CMK (cell line): ENCODE measurements at places on chromosomes 5 and 9.

- peak; percentile 21 for DNase-seq
These were observed 22.9 kb upstream of the MSH3 start for GRCh38 chr5:80631278-80632259.

- no peak for DNase-seq
These were observed 108.4 kb upstream of the RPS23 start for GRCh38 chr5:82386576-82386975.

- no peak for DNase-seq
These were observed 350.4 kb downstream of the PDE4D start for GRCh38 chr5:59542851-59543820.

DNA sequence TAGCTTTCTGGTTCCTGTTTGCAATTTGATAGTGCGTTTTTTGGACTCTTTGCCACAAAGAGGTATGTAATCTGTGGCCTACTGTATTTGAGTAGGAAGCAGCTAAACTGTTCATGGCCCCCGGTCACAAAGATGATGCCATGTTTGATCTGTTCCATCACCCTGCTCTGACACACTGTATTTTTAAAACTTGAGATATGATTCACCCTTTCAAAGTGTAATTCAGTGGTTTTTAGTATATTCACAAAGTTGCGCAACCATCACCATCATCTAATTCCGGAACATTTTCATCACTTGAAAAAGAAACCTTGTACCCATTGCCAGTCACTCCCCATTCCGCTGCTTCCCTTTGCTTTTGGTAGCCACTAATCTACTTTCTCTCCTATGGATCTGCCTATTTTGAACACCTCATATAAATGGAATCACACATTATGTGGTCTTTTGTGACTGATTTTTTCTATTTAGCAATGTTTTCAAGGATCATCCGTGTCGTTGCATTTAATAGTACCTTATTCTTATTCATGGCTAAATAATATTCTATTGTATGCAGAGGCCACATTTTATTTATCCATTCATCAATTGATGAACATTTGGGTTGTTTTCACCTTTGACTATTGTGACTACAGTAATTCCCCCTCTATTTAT is 141.6 kb downstream of the NR3C1 start:
- no peak for DNase-seq

DNA sequence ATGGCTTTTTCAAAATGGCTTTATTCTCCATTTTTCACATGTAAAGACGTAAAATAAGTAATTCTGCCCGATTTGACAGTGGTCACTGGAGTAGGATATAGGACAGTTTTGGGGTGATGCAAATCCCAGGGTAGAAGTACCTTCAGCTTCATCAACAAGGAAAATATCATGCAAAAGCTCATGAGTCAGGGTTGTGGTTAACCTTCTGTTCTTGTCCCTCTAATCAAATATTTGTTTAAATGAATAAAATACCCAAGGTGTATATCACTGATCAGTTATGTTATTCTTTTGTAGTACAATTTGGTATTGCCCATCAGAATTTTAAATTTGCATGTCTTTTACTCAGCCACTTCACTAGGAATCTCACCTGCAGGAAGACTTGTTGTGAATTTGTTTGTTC is 40.0 kb downstream of the FBXL7 start:
- DNase-seq = no peak

GRCh38 chr5:38996123-38996522 is 78.1 kb downstream of the RICTOR start:
- DNase-seq = no peak

DNA sequence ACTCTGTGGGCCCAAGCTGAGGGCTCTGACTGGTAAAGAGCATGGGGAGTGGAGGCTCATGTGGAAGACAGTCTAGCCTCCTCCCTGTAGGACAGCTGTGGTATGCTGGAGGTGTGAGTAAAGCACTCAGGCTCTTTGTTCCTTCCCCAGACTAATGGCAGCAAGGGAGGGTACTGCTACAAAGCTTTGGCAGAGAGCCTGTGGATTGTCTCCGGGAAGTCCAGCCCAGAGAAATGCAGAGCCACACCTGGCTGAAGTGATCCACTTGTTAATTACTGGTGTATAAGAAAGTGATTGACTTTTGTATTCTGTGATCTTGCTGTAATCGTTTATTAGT is 161.7 kb downstream of the OXCT1 start:
- no peak for DNase-seq

DNA sequence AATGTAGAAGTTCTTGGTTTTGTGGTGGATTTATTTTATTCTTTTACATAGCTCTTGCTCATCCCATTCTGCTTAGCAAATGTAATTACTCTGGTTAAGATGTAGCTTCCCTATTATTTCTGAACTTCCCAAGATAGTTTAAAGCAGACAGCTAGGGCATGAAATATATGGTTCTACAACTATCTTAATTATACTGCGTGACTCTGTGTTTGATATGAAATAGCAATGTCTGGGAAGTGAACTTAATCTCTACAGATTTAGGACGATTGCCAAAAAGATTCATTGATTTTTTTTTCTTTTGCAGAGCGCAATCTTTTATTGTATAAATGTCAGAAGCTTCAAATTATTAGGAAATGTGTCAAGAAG is 529.3 kb upstream of the ZNF608 start:
- DNase-seq = no peak

DNA sequence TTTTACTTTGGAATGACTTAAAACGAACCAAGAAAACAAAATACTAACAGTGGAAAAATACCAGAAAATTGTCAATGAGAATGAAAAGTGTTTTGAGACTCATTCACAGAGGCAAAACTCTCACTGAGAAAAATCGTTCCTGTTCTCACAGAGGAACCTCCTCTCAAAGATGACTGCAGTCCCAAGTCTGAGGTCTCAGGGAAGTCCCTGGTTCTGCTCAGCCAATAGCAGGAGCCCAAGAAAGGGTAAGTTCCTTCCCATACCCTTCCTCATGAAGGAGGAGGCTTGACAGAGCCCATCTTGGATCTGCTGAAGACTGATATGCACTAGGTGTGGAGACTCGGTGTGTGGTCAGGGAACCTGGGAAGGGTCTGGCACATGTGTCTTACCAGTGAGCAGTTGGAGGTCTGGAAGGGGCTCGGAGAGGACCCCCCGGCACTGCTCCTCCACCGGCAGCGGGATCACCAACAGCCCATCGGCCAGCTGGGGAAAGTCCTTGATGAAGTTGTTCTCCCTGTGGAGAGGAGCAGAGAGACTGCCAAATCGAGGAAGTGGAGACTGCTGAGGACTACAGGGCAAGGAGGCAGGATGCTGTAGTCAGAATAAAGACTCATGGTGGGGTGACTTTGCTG is 46.0 kb downstream of the TRIM32 start:
- no peak for DNase-seq

DNA sequence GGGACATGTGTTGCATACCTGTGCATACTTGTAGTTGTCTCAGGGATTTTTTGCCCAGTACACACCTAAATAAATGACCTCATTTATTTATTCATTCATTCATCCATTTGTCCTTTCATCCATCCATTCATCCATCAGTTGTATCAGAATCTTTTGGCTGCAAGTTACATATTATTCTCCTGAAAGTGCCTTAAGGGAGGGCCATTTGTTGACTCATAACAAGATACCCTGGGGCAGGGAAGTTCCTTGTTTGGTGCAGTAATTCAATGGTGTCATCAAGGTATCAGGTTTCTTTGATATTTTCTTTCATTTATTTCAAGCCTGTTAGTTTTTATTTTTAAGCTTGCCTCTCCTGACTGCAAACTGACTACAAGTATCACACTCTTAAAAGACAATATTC is 597.9 kb upstream of the TLE4 start:
- DNase-seq = no peak

DNA sequence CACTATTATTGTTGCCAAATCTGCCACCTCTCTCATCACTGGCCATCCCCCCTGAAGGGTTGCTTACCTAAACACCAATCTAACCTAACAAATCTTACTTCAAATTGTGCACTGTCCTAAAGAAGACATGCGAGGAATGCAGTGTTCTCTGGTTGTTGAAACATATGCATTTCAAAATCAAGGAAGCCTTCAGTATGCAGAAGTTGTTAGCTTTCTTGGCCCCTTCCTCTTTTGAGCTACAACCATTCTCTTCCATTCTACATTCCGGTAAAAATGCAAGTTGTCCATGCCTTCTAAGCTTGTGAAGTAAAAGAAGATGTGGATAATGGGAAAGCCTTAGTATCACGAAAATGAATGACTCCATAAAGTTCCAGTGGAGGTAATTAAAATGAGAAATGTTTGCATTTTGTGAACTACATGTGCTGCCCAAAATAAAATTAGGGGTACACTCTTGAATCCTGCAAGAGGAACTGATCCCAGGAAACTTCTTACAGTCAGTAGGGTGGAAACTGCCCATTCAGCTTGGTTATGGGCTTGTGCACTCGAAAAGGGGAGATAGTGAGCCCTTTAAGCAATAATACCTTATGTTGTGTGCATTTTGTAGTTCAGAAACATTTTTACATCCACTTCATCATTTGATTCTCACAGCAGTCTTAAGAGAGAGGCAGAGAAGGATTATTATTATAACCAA is 77.6 kb upstream of the ADRB2 start:
- DNase-seq = no peak

DNA sequence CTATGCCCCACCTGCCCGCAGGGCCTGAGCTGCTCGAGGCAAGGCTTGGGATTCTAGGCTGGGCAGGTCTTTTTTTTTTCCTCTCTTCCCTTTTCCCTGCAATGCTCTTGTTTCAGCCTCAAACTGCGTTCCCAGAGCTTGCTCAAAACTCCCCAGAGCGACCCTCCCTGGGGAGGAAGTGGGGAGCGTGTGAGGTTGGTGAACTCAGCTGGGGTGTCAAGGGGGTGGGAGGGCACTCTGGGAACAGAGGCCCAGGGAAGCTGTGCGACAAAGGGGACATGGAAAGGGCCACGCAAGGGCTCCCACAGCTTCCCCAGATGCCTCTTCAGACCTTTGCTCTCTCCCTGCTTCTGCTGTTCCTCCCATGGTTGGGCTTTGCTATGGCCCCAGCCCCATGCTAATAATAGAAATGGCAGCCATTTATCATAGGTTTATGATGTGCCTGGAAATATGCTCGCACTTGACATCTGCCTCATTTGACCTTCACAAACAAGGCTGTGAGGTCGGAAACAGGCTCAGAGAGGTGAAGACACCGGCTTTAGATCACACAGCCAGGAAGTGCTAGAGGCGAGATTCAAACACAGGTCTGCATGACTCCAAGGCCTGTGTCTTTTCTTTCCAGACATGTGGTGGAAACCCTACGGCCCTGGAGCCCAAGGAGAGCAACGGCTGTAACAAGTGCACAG is 40.9 kb upstream of the IL17B start:
- no peak for DNase-seq

GRCh38 chr5:126975796-126976195 is 54.6 kb downstream of the MARCHF3 start:
- no peak for DNase-seq

GRCh38 chr5:180180421-180180820 is 28.6 kb downstream of the RASGEF1C start:
- no peak for DNase-seq

GRCh38 chr5:110063640-110064602 is 374.2 kb downstream of the MAN2A1 start:
- DNase-seq = no peak

DNA sequence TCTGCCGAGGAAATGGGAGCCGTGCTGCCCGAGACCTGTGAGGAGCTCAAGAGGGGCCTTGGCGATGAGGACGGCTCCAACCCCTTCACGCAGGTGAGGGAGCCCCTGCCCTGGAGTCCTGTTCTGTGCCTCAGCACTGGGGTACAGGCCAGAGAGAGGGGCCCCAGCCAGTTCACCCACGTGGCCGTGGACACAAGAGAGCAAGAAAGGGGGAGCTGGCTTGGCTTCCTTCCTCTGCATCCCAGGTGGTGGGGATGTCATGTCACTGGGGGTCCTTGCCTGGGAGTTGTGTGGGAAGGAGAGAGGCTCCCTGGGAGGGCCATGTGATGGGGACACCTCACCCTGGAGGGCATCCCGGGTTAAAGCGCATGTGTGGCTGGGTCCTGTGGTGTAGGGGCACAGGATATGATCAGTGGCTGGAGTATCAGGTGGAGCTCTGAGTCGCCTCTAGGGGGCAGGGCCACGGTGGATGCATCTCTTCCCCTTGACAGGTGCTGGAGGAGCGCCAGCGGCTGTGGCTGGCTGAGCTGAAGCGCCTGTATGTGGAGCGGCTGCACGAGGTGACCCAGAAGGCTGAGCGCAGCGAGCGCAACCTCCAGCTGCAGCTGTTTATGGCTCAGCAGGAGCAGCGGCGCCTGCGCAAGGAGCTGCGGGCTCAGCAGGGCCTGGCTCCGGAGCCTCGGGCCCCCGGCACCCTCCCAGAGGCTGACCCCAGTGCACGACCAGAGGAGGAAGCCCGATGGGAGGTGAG is 7.5 kb downstream of the N4BP3 start:
- DNase-seq = no peak

DNA sequence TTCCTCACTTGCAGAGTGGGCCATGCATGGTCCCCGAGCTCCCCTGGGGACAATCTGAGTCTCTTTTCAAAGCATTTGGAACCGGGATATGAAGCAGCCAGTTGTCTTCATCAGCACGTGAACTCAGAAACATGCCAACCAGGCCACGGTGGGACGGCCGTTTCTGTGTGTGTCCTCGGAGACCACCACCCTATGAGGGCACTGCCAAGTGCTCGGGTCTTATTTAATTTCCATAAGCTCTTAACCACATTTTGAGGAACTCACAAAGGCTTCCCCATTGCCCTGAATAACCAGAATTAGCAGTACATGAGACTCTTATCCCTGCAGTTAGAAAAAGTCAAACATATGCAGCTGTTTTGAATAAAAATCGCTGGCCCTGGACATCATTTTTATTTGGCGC is 60.1 kb downstream of the OTULIN start:
- DNase-seq = no peak

GRCh38 chr5:39877479-39877878 is 452.7 kb upstream of the DAB2 start:
- no peak for DNase-seq

- DNase-seq = no peak
These were observed 546.7 kb upstream of the DMAC1 start for GRCh38 chr9:8346296-8346695.

- DNase-seq = no peak
These were observed 354.6 kb downstream of the SLIT3 start for GRCh38 chr5:168946363-168946762.

GRCh38 chr9:4297786-4298254 is 2.0 kb downstream of the GLIS3 start:
- DNase-seq = no peak

- DNase-seq = no peak
These were observed 54.3 kb downstream of the ASS1 start for GRCh38 chr9:130498918-130499698.

- DNase-seq = no peak
These were observed 62.8 kb upstream of the CPEB4 start for GRCh38 chr5:173825215-173825865.

GRCh38 chr5:135179308-135179980 is 145.4 kb upstream of the PITX1 start:
- DNase-seq = no peak

- DNase-seq = no peak
These were observed 38.1 kb upstream of the ISL1 start for GRCh38 chr5:51345106-51345505.

- no peak for DNase-seq
These were observed 195.0 kb downstream of the ADAMTSL1 start for GRCh38 chr9:18668944-18669343.
